ENCODE measurements at places on chromosomes 7 and 10.

- no peak for DNase-seq
Measured at GRCh38 chr10:114605155-114605797, 52.8 kb downstream of the ABLIM1 start.

GRCh38 chr10:29540016-29540415 is 94.8 kb downstream of the SVIL start:
- no peak for DNase-seq

- DNase-seq, result peak; percentile 39
Measured at GRCh38 chr10:6382081-6382480, 179.3 kb downstream of the PFKFB3 start.

DNA sequence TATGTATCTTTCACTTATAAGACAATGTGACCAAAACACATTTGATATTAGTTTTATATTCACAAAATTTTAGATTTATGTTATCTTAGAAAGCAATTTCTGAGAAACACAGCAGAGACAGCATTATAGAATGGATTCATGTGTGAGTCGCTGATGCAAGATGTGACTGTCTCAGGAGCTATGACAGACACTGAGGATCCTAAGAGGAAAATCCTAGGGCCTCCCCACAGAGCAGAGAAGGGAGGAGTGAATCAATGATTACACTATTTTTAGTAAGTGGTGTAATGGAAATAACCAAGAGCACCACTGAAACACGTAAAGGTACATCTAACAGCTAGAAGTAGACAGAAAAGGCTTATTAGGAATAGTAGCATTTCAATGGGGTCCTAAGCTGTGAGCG is 204.0 kb upstream of the PTN start:
- DNase-seq, result no peak

GRCh38 chr10:115209133-115209532 is 116.0 kb downstream of the ATRNL1 start:
- no peak for DNase-seq

DNA sequence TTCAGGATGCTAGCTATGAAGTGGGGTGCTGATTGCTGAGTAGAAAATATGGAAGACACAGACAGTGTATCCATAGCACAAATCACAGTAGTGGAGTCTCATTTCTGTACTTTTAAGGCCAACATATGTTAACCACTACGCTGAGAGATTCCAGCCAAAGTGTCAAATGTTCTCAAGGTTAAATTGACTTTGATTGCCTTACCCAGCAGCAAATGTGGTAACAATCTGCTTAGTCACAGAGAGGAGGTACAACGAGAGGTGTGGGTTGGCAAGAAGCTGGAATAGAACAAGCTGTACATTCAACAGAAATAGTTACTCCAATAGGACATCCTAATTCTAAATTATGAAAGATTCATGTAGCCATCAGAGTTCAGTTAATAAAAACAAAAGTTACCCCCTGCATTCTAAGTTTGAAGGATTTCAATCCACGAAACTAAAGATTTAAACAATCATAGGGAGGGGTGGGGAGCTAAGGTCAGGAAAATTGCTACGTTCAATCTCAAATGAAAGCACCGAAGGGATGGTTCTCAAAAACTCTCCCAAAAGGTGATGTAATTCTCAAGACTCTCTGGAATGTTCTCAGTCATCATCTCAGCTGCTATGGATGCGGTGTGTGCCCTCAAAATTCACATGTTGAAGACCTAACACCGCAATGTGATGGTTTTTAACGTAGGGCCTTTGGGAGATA is 137.0 kb downstream of the ETV1 start:
- DNase-seq, result no peak

- no peak for DNase-seq
Measured at GRCh38 chr10:31875608-31876007, 53.0 kb downstream of the ARHGAP12 start.

DNA sequence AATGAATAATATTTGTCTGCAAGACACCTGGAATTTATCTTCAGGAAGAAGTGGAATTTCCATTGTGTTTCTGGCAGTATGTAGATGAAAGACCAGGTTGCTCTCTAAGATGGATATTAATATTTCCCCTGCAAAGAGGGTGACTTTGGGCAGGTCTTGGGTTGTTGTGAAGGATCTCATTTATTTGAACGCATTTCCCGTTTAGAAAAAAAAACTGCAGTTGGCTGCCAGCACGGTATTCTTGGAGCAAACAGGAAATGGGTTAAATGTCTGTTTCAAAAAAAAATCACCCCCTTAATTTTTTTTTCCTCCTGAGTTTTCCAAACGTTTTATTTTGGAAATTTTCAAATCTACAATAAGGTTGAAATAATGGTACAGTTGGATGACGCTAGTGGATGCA is 11.5 kb downstream of the EIF4H start:
- no peak for DNase-seq

DNA sequence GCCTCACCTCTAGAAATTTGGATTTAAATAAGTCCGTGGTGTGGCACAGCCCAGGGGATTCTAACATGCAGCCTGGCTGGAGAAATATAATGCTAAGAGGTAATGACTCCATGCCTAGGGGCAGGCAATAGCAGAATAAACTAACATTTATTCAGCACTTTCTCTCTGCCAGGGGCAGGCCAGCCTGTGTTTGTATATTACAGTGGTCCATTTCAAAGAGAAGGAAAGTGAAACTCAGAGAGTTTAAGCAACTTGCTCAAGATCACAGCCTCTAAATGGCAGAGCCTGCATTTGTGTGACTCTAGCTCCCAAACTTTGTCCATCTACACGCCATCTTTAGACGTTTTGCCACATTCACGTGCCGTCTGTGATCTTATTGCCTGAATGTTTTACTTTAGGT is 6.7 kb upstream of the LRRC18 start:
- DNase-seq, result no peak
